Lung (tissue), 17 donors: ENCODE measurements at places on chromosomes 16 and 17. TPM values are rescaled to one million over a fixed set of nuclear protein-coding genes. Genes with fewer than 3 reads are reported as not detected.

The VAT1L gene
- polyA plus RNA-seq = 0.14 TPM

The SOST gene
- 0.04 TPM for polyA plus RNA-seq

DNA sequence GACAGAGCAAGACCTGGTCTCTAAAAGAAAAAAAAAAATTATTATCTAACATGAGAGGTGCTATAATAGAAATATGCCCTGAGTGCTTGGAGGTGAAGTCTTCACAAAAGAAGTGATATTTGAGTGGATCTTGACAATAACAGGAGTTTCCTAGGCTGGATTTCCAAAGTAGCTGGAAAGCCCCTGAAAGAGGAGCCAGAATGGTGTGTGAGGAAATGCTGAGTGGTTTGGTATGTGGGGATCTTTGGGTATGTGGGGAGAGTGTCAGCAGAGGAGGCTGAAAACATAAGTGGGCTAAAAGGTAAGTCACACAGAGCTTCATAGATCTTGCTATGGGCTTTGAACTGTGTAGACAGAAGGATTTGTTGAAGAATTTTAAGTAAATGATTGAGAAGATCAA lies 100.1 kb downstream of the YPEL2 start:
- no peak for DNase-seq

DNA sequence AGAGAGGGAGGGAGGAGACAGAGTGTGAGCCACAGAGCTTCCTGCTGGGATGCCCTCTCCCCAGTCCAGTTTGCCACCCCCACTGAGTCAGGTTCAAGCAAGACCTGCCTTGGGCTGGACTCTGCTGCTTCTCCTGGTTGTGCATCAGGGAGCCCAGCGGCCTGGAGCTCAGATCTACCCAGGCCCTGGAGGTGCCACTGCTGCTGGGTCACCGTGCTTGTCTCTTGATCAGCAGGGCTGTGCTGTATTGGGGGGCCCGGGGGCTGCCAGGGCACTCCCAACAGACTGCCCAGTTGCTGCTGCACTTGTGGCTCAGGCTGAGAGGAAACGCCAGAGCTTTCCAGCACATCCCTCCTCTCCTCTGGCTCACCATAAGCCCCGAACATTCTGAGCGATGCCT lies 8.9 kb downstream of the TLE7 start:
- DNase-seq = no peak

DNA sequence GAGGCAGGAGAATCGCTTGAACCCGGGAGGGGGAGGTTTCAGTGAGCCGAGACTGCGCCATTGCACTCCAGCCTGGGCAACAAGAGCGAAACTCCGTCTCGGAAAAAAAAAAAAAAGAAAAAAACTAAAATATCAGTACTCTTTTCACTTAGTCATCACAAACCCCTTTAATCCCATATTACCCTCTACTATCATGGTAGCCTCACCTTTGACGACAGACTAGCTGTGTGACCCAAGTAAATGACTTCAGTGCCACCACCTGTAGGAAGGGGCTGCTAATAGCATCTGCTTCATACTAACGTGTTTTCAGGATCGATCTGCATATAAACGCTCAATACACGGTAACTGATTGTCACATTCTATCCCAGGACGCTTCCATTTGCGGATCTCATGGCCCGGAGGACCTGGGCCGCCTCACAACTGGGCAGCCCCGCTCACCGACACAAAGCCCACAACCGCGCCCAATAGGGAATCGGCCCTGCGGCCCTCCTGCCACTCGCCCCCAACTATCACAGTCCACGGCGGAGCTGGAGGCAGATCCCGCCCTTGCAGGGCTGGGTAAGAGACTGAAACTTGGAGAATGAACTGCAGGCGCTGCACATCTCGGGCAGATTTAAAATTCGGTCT lies 1.1 kb upstream of the ZNF263 start:
- DNase-seq = peak; percentile 88

GRCh38 chr17:40331743-40332641 lies 23.0 kb downstream of the RARA start:
- DNase-seq = peak; percentile 79

- DNase-seq = no peak
Measured at GRCh38 chr16:89982318-89982717, 33.8 kb downstream of the DEF8 start.
